ENCODE measurements at places on chromosomes 12 and 14. TPM values are rescaled to one million over a fixed set of nuclear protein-coding genes. Genes with fewer than 3 reads are reported as not detected.

RHOJ gene
- total RNA-seq = not detected

RITA1 gene
- total RNA-seq = 20.7 TPM

A2M gene
- total RNA-seq = 3.0 TPM

VRTN gene
- total RNA-seq = 0.10 TPM

ZNF891 gene
- 0.02 TPM for total RNA-seq

CBX5 gene
- 72.3 TPM for total RNA-seq

TRIM9 gene
- 4.6 TPM for total RNA-seq

DNA sequence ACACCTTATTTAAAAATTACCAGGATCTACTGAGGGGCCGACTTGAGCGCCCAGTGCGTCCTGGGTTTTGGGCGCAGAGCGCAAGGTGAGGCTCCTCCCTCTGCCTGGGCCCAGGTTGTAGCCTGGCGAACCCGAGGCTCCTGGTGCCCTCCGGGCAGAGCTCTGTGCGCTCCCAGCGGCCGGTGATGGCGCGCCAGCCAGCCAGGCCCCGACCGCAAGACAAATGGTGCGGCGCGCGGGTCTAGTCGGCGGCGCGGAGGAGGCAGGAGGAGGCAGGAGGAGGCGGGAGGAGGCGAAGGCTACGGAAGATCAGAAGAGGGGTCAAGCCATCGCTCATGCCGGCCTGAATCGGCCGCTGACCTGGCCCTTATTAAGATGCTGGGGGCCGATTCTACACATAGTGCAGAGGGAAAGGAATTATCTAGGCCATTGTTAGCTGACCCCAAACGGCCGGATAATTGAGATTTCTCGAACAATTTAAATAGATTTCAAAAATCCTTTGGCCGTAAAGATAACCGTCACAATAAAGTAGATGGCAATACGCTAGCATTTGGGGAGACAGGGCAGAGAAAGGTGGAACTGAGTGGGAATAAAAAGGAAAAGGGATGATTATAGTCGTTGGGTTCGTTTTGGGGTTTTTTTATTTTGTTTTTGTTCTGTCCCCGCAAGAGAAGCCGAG, 2.8 kb downstream of the TBX5 start:
- DNase-seq = no peak

- no peak for DNase-seq
These were observed 34.9 kb upstream of the GALNT8 start for GRCh38 chr12:4685317-4685716.

GRCh38 chr12:94803939-94804338, 153.6 kb upstream of the TMCC3 start:
- DNase-seq = no peak

DNA sequence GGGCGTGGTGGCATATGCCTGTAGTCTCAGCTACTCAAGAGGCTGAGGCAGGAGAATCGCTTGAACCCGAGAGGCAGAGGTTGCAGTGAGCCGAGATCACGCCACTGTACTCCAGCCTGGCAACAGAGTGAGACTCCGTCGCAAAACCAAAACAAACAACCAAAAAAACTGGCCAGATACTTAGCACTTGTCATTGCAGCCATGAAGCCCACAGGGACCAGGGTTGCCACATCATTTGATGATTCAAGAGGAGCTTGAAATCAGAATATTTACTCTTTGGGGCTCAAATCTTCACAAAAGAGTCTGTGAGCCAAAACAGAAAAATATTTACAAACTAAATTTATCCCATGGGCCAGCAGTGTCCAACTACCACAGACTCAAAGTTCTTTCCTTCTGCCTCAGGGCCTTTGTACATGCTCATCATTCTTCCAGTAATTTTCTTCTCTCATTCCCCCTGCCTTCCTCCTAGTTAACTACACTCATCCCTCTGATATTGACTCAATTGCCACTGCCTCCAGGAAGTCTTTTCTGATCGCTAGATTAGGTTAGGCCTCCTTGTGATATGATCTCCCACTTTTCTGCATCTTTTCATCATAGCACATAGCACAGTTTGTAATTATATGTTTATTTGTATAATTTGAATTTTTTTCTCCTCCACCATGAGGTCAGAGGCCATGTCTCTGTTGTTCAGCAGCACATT, 130.8 kb upstream of the PLEKHG7 start:
- no peak for DNase-seq

GRCh38 chr12:106629797-106630659, 47.2 kb downstream of the RFX4 start:
- no peak for DNase-seq

DNA sequence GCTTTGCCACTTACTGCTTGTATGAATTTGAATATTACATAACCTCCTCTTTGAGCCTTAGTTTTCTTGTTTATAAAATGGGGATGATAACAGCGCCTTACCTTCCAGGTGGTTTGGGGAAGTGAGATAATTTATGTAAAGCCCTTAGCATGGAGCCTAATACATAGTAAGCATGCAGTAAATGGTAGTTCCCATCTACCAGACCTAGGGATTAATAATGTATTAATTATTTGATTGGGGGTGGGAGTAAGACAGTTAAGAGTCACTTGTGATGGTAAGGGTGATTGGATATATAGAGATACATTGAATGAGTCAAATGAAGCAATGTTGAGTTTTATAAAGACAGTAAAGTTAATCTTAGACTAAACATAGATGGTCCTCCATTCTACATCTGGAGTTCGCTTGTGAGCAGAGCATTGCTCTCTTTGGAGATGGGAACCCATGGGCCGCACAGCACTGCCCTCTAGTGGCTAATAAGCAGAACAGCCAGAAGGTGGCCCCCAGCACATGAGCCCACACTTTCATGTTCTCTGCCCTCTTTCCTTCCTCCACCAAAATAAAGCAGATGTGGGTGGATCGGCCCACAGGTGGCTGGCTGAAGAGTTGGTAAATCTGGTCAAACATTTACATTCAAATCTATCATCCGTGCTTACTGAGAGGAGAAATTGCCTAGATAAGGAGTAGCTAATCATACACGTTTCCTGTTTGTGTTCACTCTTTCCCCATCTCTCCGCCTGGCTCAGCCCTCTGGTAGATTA, 26.5 kb upstream of the TAMALIN start:
- DNase-seq = no peak

DNA sequence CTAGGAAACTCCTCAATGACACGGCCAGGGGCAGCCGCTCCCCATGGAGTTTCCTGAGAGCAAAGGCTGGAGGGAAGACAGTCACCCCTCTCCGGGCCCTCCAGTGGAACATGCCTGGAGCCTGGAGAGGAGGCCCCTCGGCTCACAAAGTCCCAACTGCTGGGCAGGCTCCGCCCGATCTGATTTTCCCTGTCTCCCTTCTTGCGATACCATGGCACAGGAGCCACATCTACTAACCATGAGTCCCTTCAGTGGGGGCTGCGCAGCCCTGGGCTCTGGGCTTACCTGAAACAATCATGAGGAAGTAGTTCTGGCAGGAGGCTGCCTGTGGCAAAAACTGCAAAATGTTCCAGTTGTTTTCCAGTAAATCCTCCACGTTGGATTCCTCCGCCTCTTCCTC, 15.3 kb downstream of the P2RX2 start:
- DNase-seq = no peak

DNA sequence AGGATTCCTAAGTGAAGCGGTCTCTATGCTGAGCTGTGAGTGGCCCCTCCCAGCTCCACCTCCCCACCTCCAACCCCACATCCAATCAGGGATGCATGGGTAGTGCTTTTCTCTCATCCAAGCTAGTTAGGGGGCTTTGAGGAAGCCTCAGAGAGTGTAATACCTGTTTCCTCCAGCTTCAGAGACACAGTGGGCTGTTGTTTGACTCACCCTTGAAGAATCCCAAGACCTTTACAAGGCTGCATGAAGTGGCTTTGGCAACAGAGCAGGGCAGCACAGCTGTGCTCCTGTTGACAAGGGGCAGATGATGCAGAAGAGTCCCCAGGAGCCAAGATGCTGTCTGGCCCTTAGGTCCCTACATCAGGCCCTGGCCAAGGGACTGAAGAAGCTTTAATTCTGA, 27.1 kb upstream of the CLMN start:
- no peak for DNase-seq

DNA sequence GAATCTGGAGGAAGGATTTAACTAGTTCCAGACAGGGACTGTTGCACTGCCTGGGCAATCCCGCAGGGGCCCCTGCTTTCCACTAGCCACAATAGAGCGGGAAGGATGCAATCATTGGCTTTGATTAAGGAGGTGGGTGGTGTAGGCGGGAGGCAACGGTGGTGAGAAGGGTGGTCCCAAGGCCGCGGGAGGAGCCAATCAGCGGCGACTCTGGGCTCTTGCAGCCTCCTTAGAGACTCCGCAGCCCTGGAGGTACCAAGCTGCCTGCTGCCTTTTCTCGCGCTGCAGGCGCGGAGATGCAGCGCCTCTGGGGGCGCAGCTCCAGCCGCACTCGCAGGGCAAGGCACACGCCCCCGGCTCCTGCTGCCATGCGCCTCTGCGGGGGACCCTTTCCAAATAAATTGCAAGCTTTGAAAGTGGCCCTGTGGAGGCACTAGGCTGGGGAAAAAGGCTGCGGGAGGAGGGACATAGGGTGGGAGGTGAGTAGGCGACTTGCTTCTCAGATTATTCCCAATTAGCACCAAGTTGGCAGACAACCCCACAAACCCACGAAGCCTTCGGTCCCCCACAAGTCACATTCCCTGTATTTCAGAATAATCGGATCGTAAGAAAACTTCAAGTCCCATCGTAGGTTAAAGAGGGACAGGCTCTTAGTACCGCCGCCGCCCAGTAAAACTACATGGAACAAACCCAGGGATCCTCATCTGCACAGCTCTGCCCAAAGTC, 858 bp upstream of the KCNA1 start:
- no peak for DNase-seq

DNA sequence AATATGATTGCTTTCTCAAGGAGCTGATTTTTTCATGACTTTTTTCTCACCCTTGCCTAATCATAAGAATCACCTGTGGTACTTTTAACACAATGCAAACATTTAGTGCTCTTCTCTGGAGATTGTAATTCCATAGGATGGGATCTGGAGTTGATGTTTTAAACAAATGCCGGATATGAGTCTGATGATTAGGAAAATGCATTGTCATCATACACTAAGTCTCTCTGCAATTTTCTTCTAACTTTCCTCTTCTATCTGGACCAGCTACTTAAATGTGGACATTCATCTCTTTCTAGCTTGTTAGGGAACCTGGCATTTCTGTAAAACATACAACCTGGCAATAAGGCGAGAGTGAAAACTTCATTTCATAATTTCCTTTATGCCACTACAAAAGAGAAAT, 23.5 kb downstream of the PMCH start:
- no peak for DNase-seq

DNA sequence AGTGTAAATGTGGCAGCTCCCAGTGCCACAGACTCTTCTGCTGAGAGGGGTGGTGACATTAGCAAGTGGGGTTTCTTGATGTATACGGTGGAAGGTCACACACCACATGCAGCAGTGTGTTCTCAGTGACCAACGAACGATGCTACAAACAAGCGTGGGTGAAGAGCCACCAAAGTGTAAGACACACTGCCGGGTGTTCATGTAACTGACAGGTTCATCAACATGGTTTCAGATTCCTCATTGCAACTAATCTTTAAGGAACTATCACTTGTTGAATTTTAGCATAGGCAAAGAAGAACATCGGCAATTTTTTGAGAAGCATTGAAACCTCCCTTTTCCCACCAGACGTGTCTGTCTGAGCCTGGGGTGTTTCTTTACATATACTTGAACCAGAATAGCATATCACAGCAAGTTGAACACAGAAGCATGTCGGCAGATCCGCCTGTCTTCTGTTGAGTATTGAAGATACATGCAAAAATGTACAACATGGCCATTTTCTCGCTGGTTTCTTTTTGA, 58.8 kb downstream of the PPP2R5C start:
- DNase-seq = no peak

DNA sequence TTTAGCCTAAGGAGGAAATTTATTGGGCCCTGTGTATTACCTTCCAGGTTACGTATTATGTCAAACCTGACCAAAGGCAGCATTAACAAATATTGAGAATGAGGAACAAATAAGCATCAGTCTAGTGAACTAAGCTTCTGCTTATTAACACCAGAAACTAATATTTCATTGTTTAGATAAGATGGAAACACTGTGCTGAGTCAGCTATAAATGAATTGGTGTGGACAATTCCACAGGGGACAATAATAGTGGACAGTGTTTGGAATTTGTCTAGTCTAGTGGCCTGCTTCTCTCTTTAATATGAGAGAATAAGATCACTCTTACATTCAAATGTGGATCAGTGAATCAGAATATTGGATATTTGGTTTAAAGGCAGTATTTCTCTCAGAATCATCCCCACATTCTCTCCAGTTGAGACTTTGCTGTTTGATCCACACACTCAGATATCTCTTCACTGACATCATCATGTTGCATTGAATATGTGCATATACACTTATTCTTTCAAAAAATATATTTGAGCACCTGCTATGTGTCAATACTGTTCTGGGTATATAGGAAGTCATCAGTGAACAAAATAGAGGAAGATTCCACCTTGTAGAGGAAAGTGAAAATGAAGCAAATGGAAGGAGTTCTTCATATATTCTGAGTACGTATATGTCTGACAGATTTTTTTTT, 136.3 kb downstream of the DIO2 start:
- DNase-seq = no peak

GRCh38 chr12:106552228-106552627, 30.6 kb upstream of the RFX4 start:
- DNase-seq = no peak

- no peak for DNase-seq
These were observed 1.6 kb downstream of the ARHGEF25 start for GRCh38 chr12:57612711-57613426.

- peak; percentile 16 for DNase-seq
These were observed 85.8 kb downstream of the EXOC5 start for GRCh38 chr14:57182760-57183503.

DNA sequence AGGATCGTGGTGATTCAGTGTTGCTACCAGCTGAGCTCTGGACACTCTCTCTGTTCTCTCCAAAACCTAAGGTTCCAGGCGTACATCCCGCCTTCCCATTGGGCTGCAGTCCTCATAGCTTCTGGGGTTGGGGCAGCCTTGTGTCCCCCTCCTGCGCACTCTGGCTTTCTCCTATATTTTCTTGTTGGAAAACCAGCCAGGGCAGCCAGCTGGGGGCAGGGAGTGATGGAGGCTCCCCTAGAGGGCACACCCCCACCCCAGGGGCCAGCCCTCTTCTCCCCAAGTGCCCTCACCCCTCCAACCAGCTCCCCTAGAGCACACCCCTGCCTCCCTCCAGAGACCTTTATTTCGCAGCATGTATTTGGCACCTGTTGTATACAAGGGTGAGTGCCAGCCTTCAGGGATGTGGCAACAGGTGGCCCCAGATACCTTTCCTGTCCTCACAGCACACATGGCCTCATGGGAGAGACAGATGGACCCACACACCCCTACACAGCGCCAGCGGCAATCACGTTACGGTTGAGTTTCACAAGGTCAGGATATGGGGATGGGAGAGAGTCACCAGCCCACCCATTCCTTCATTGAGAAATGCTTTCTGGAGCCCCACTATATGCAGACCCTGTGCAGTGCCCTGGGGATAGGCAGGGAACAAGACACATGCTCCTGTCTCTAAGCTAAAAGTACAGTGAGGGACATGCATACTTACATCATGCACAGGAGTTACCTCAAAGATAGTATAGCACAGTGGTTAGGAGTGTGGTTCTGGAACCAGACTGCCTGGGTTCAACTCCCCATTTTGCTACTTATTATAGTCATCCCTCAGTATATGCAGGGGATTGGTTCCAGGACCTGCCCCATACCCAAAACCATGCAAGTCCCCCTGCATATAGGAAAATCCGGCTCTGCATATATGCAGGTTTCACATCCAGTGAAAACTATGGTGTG, 141.1 kb downstream of the PHETA1 start:
- no peak for DNase-seq

Data from HCT116 (cell line).